ENCODE measurements at places on chromosomes 12 and 14. TPM values are rescaled to one million over a fixed set of nuclear protein-coding genes. Genes with fewer than 3 reads are reported as not detected.

Gene DYRK4
- total RNA-seq: 65.0 TPM

Gene TMEM132D
- 1.1 TPM for total RNA-seq

Gene RPS6KA5
- 1.2 TPM for total RNA-seq

- DNase-seq: no peak
Observed at GRCh38 chr14:33184587-33184986, 245.9 kb downstream of the NPAS3 start.

GRCh38 chr12:112546996-112547395 lies 128.2 kb downstream of the PTPN11 start:
- DNase-seq: no peak

DNA sequence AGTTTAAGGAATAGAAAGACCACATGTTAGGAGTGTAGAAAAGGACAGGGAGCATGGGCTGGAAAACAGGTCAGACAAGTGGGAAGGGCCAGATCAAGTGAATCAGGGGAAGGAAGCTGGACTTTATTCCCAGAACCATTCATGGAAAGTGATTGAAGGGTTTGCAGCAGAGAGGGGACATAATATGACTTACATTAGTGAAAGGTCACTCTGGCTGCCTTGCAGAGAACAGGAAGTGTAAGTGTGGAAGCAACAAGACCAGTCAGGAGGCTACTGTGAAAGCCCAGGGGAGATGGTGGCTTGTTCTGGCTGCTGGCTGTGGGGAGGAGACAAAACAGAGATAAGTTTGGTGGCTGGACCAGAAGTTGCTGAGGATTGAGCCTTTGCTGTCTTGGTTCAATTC lies 69.1 kb downstream of the VCPKMT start:
- no peak for DNase-seq

DNA sequence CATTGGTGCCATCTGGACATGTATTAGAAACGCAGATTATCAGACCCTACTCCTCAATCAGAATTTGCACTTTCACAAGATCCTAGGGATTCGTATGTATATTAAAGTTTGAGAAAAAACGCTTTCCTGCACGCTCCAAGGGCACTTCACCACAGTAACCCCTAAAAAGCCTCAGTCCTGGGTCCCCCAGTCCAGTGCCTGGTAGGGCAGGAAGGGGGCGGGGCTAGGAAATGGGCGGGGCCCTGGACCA lies 369 bp downstream of the DEPDC4 start:
- no peak for DNase-seq

DNA sequence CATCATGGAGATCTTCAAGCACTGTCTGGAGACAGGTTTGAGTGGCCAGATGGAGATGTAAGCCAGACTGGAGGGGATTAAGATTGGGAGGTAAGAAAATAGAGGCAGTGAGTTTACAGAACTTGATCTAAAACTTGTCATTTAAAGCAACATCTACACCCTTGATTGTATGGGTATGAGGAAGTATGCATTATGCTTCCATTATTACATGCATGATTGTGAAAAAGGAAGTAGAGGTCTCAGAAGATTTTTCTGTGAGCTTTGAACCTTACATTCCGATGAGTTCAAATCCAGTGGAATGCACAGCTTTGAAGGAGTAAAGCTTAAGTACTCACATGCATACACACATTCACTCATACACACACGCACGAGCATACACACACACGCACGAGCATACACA lies 550.8 kb downstream of the MED13L start:
- DNase-seq: no peak

DNA sequence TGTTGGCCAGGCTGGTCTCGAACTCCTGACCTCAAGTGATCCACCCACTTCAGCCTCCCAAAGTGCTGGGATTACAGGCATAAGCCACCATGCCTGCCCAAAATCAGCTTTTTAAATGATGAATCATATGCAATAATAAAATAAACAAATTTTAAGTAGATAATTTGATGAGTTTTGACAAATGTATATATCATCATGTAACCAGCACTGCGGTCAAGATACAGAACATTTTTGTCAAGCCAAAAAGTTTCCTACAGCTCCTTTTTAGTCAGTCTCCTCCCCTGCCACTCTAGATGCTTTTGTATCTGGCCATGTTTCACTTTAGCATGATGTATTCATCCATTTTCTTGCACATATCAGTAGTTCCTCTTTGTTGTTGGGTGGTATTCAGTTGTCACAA lies 17.2 kb downstream of the FRMD6 start:
- DNase-seq: no peak

- peak; percentile 75 for DNase-seq
Observed at GRCh38 chr12:26651566-26652188, 181.3 kb downstream of the ITPR2 start.

- DNase-seq: no peak
Observed at GRCh38 chr14:50318031-50318626, 6.0 kb downstream of the DMAC2L start.

DNA sequence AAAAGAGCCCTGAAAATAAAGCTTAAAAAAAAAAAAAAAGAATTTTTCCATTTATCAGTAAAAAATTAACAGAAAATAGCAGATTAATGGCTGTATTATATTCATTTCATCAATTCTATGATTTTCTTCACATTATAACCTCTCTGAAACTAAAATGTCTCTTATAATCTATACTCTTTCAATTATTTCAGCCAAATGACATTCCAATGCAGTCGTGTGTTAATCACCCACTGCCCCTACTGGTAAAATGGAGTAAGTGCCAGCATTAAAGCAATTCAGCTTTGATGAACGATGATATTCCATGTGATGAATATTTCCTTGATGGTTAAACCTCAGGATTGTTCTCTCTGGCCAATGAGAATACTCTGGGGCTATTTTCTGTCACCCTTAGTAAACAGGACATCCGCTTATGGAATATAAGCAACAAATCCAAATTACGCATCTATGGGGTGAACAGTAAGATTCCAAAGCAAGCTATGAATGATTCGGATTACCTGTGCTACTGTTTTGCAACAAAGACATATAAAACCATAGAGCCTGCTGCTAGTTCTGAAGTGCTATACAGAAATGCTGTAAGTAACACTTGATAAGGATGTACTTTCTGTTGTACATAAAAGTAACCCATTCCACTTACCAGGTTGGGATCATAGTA lies 20.3 kb upstream of the SYCP3 start:
- no peak for DNase-seq

DNA sequence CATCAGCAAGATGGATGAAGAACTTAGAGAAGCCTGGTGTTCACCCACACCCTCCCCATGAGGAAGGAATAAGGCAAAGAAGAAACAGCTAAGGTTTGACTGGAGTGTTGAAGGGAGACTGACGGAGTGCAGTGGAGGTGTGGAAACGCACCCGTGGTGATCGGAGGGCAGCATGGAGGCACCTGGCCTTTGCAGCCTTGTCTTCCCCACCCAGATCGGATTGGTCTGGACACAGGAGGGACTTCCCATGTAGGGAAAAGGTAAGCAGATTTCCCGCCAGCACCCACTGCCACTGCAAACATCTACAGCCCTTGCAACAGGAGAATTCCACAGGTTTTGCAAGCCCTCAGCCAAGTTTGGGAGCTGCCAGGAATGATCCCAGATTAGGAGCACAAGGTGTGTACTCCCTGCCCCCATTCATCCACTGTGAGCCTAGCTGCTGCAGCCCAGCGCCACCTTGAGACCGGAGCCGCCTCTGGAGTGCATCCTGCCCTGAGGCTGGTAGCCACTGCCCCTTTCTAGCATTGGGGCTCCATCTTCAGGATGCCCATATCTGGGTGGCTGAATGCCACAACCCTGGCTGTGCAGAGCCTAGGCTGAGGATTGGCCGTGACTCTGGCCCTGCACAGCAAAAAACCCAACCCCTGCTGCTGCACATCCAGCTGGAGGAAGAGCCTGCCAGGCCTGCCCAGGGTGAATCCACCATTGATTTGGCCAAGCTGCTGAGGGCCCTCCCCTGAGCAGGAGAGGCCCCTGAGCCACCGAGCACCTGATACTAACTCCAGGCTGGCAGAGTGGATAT lies 411.1 kb downstream of the TMEM121 start:
- no peak for DNase-seq

DNA sequence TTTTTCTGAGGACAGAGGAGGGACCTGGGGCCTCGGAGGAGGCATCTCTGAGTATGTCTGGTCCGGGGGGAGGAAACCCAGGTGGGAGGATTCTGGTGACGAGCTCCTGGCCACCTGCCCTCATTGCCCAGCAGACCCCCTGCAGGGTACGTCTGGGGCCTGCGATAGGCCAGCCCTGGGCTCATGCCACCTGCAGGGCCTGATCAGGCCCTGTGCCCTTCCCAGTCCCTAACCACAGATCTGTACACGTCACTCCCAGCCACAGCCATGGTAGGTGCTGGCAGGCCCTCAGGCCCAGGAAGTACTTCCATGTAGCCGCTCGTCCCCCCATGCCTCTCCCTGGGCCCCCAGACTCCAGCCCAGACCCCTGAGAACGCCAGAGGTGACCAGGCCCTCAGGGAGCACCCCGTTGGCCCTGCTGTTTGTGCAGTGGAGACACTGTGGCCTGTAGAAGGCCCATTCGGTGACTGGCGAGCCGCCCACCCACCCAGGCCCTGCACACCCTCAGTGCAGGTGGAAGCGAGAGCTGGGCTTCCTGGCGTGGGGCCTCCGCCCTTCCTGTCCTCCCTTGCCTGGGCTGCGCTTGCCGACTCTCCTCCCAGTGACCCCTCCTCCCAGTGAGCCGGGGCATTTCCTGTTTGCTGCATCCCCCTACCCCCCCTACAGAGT lies 5.7 kb downstream of the INF2 start:
- DNase-seq: no peak

- no peak for DNase-seq
Observed at GRCh38 chr14:48771717-48772116, 814.5 kb downstream of the RPS29 start.

DNA sequence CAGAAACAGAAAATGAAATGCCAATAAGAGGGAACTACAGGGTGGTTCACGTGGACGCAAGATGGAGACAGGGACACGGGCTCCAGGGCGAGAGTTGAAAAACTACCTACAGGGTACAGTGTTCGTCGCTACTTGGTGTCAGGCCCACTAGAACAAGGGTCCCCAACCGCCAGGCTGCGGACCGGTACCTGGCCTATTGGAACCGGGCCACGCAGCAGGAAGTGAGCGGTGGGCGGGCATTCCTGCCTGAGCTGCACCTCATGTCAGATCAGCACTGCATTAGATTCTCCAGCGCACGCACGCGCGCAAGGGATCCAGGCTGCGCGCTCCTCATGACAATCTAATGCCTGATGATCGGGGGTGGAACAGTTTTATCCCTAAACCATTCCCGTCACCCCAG lies 14.8 kb downstream of the INF2 start:
- DNase-seq: no peak
